ENCODE measurements at places on chromosomes 13 and 19.

- DNase-seq, result no peak
Observed at GRCh38 chr13:51689663-51689996, 105.4 kb downstream of the WDFY2 start.

GRCh38 chr19:11580116-11580515 is 2.7 kb upstream of the ACP5 start:
- DNase-seq, result no peak

GRCh38 chr13:99085808-99086266 is 108.0 kb upstream of the DOCK9 start:
- no peak for DNase-seq

- DNase-seq, result no peak
Observed at GRCh38 chr13:60074397-60074796, 89.3 kb downstream of the DIAPH3 start.

- DNase-seq, result peak; percentile 39
Observed at GRCh38 chr13:23578411-23579071, 8.3 kb downstream of the TNFRSF19 start.

DNA sequence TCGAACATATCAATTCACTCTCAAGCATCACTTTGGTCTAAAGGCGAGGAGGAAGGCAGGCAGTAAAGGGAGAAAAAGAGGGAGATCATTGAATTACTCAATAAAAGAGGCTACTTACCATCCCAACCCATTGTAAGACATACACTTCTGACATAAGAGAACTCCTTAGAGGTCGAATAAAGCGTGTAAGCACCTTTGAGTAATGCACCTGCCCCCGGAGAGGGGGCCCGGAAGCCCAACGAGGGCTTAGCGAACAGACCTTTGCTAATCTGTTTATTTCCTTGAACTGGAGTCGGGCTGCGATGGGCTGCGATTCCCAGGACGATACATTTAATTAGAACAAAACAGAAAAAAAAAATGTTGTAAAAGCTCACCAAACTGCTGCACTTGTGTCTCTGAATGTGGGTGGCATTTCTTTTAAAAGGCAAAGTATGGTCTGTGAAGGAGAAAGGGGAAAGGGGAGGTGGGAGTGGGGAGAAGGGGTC is 3.0 kb downstream of the ZC3H4 start:
- DNase-seq, result no peak

GRCh38 chr13:39929583-39929982 is 274.1 kb downstream of the COG6 start:
- no peak for DNase-seq

DNA sequence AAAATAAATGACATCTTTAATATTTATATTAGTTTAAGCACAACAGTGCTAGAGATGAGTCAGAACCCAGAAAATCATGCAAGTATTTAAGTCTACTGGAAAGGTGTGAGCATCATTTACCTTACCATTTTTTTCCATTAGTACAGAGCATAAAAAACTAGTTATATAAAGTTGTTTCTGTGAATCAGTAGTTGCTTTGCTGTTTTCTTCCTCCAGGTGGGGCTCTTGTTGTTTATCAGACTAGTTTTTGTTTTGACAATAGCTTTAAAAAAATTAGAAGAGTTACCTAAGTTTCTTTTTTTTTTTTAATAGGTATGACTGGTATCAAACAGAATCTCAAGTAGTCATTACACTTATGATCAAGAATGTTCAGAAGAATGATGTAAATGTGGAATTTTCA is 12.7 kb downstream of the SUGT1 start:
- no peak for DNase-seq

DNA sequence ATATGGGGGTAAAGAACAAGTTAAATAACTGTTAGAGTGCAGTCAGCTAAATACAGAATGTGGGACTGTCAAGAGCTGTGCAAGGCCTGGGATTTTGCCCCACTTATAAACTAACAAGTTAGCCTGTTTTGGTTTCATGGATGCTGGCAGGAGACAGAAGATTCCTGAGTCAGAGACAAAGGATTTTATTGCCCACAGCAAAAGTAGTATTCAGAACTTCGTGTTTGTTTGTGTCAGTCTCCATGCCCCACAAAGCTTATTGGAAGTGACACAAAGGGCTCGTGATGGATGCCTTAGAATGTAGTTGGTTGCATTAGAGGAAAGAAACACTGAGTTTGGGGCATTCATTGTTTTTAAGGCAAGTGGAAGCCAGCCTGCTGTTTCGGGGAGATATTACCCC is 22.2 kb upstream of the SPRYD7 start:
- no peak for DNase-seq

GRCh38 chr13:73096173-73096572 is 37.4 kb downstream of the KLF5 start:
- no peak for DNase-seq

Measured in RCC 7860 (cell line).